Germinal center (tissue), 1 donor: ENCODE measurements at places on chromosomes 2 and 18.

GRCh38 chr18:55252053-55252675, 292.9 kb upstream of the CCDC68 start:
- no peak for DNase-seq

DNA sequence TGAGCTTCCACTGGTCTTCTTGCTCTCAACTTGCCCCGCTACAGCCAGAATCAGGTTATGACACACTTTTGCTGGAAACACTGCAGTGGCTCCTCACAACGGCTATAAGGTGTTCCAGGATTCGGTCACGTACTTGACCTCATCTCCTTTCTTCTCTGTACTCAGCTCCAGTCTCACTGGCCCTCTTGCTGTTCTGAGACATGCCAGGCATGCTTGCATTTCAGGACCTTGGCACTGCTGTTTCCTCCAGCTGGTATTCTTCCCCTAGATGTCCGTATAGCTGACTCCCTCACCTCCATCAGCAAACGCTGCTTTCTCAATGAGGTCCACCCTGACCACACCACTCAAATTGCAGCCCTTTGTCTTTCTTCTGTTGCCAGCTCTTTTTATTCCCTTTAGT, 31.9 kb upstream of the C1GALT1C1L start:
- DNase-seq: no peak

DNA sequence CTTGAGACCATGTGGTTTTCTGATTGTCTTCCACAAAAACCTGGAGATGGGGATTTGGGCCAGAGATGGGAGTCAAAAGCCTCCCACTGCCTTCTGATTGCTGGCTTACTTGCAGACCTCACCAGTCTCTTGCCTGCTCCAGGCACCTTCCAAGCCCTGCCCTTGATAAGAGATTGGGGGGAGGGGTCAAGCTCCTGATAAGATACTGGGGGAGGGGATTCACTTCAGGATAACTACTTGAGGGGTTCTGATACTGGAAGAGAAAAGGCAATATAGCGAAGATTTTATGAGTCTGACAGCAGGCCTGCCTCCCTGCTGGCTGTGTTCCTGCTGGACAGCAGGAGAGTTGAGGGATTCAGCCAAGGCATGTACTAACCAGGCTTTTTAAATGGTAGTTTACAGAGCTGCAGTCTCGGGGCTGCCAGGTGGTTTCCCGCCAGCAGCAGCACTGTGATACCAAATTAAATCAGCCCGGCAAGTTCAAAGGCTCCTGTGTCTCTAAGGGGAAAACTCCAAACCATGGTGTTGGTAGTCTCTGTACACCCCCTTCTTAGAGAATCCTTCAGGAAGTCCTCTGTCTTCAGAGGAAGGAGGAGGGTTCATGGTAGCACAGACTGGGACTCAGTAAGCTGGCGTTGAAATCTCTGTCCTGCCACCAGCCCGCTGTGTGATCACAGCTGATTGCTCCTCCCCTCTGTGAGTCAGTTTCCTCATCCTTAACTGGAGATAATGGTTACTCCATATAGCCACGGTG, 58.3 kb downstream of the FBXO36 start:
- DNase-seq: no peak

DNA sequence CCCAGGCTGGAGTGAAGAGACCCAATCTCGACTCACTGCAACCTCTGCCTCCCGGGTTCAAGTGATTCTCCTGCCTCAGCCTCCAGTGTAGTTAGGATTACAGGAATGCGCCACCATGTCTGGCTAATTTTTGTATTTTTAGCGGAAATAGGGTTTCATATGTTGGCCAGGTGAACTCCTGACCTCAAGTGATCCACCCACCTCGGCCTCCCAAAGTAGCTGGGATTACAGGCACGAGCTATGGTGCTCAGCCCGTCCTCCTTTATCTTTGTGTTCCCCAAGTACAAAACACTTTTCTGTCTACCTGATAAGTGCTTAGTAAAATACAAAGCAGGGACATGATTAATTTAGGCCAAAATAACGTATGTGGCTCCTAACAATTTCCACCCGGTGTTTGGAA, 91.2 kb upstream of the STK17B start:
- DNase-seq: no peak

GRCh38 chr2:230069402-230069801, 678 bp upstream of the SLC16A14 start:
- DNase-seq: no peak

- DNase-seq: no peak
These were observed 747.5 kb upstream of the RAB6C start for GRCh38 chr2:129231924-129232323.
